8988T (cell line): ENCODE measurements at places on chromosomes 13 and 19.
A peak's percentile ranks its signal among the peaks of the same experiment; 100 is the strongest.

DNA sequence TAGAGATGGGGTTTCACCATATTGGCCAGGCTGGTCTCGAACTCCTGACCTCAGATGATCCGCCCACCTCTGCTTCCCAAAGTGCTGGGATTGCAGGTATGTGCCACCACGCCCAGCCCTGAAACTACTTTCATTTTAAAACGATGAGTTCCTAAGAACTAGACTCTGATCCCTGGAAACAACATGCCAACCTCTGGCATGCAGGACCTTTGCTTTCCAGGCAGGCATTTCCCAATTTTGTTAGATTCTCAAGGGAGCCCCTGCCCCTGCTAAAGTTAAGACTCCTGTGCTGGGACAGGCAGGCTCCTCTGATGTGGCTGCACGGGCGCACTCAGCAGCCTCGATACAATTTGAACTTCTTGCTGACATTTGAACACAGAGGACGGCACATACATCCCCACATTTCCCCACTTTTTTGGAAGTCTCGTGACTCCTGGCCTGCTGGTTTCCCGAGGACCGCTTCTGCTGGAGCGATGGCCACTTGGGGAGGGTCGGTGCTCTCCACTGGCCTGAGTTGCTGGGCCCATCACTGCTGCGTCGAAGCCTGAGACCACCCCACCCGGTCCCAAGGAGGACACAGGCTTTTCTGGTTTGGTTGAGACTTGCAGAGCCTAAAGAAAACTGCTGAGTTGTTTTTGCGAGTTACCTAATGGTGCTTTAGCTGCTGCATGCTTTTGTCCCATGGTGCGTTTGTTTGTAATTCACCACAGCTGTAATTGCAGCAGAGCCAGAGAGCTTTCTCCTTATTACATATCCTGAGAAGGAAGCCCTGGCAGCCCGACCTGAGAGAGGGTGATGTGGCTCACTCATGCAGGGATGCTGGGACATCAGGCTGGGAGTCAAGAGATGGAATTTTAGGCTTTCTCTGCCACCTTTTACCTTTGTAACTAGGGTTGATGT lies 8.2 kb downstream of the ATP11A start:
- no peak for DNase-seq

- DNase-seq = no peak
Measured at GRCh38 chr13:88483202-88483601, 812.0 kb downstream of the SLITRK5 start.

- DNase-seq = no peak
Measured at GRCh38 chr13:38160131-38160530, 189.5 kb upstream of the UFM1 start.

DNA sequence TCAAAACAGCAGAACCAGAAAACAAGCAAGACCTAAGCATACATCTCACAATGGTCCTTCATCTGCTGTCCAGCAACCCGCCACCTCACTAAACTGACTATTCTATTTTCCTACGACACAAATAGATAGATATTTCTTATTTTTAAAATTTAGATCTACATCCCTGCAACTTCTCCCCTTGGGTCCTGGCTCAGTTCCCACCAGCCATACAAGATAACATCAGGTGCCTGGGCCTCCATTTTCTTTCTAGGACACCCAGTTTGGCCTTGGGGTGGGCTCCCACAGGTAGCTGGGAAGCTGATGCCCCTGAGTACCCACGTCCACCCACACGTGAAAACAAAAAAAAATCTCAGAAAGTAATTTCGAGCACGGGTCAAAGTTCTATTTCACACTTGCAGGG lies 47.6 kb downstream of the TGDS start:
- DNase-seq = no peak

- DNase-seq = no peak
Measured at GRCh38 chr19:39470724-39471339, 9.8 kb upstream of the TIMM50 start.

DNA sequence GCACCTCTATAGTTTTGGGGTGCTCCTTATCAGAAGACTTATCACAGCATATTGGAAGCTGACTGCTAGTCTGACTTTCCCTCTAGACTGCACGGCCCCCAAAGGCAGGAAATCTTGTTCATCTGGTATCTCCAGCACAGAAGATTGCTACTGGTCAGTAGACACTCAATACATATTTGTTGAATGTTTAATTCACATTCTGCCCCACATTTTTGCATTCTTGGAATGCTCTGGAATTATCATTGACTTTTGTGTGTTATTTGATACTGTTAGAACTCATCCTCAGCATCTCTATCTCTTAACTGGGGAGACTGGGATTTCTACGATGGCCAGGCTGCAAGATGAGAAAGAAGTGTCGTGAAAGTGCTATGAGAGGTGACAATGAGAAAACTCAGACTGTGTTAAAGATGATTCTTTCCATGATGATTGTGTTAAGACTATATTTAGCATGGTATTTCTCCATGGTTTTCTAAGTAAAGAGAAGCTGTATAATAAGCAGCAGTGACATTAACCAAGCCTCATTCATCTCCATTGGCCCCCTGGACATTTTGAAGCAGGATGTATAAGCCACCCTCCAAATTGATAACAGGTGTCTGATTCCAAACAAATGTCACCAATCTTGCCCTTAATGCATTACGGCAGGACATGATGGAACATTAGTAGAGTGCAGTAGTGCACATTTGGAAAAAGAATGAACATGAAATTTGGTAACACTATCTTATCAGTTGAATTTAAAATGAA lies 440.9 kb downstream of the RFC3 start:
- DNase-seq = no peak

GRCh38 chr13:29266756-29267733 lies 328.4 kb downstream of the SLC7A1 start:
- no peak for DNase-seq

- no peak for DNase-seq
Measured at GRCh38 chr13:44015118-44015517, 135.4 kb downstream of the LACC1 start.

DNA sequence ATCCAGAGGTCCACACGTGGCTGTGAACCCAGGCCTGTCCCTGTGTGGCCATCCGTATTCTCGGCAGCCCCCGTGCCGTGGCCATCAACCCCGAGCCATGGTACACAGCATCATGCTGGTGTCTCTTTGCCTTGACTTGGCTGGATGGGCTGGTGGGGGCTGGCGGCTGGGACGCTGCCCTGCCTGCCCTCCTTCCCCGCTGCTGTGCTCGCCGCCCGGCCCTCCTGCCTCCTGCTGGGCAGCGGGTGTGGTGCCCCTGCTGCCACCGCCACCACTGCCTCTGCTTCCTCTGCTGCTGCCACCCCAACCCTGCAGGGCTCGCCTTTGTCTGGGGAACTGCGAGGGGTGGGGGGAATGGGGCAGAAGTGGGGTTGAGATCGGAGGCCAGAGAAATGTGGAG lies 19.7 kb upstream of the EHD2 start:
- DNase-seq = peak; percentile 60

- DNase-seq = no peak
Measured at GRCh38 chr19:55086730-55087541, 11.3 kb downstream of the EPS8L1 start.

DNA sequence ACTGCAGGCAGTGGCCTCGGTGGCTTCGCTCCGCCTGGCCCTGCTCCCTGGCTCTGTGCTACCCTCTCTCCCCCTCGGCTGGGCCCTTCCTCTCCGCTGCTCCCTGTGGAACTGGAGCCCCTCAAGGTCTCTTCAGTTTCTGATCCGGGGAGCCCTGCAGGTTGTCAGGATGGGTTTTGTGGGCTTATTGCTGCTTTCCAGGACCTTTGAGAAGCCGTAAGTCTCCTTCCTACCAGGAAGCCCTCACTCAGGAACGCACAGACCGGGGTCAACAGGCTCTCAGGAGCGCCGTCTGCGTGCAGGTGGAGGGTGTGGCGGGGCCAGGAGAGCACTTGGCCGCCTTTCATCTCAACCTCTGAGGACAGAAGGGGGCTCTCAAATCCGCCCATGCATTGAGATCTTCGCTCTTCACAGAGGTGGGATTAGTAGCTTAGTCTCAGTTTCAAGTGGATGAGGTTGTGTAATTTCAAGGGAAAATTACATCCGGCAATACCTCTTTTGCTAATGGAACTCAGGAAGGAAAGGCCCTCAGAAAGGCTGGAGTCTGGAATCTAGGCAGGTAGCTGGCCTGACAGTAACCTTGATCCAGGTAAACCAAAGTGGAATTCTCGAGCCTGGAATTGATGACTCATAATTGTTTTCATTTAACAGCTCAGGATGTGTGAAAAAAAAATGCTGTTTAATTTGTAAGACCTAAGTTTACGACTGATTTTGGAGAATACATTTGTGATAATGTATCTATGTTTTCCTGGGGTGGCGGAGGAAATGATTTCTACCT lies 102.0 kb downstream of the ATP11A start:
- DNase-seq = no peak

GRCh38 chr13:52833296-52833875 lies 15.1 kb downstream of the PCDH8 start:
- no peak for DNase-seq

DNA sequence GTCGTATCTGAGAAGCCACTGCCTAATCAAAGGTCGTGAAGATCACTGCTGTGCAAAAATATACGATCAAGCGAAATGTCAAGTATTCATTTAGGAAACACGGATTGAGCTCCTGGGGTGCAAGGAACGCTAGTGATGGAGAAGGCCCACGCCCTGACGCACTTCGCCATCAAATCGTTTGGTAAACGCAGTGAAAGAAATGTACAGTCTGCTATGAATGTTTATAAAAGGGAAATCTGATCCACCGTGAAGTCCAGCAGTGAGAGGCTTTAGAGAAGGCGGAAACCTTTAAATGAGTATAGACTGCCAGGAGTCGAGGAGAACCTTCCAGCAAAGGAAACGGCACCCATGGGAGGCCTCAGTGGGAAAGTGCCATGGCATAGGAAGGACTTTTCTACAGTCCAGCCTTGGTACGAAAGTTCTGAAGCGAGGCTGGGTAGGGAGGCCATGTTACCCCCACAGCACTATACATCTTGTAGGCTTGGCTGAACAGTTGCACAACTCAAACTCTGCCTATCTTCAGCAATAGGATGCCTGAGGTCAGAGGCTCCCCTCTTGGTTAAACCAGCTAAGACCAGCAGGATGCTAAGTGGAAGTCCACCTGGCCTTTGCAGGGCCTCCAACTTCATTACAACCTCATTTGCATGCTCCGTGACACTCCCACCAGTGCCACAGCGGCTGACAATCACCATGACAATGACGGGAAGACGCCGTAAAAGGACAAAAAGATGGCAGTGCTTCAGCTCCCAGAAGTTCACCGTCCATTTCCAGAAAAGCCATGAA lies 20.4 kb downstream of the PCID2 start:
- no peak for DNase-seq

DNA sequence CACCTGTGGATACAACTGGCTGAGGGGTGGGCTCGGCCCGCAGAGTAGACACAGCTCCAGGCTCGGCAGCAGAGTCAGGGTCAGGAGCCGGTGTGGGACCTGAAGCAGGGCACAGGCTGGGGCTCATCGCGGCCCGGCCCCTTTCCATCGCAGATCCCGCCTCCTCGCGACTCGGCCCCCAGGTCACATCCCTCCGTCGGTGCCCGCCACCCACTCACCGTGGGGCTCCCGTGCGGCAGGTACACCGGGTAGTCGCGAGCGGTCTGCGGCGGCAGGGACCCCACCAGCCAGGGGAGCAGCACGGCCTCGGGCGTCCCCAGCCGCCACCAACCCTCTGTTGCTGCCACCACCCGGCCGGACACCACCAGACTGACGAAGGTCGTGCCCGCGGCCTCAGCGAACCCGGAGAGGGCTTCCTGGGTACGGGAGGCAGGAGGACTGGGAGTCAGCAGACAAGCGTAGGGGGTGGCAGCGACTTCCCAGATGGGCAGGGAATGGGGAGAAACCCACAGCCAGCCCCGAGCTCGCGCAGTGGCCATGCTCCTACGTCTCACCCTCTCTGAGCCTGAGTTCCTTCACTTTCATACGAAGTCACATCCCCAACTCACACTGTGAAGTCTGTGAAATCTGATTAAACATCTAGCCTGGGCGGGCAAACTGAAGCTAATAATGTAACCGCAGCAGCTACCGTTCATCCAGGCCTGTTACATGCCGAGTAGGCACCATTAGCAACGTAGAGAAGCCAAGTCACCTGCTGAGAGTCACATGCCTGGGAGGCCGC lies 3.7 kb downstream of the FUZ start:
- DNase-seq = no peak

DNA sequence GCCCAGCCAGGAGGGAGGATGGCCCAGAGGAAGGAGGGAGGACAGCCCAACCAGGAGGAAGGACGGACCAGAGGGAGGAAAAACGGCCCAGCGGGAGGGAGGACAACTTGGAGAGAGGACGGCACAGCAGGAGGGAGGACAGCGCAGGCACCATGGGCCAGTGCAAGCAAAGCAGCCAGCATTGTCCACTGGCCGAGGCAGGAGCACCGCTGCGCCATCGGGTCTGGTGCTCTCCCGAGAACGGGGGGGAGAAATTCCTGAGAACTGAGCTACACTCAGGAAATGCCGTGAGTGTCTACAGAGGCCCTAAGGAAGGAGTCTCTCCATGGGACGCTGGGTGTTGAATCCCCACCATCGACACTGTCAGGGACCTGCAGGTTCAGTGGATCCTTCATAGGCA lies 38.5 kb upstream of the SOX1 start:
- DNase-seq = no peak

DNA sequence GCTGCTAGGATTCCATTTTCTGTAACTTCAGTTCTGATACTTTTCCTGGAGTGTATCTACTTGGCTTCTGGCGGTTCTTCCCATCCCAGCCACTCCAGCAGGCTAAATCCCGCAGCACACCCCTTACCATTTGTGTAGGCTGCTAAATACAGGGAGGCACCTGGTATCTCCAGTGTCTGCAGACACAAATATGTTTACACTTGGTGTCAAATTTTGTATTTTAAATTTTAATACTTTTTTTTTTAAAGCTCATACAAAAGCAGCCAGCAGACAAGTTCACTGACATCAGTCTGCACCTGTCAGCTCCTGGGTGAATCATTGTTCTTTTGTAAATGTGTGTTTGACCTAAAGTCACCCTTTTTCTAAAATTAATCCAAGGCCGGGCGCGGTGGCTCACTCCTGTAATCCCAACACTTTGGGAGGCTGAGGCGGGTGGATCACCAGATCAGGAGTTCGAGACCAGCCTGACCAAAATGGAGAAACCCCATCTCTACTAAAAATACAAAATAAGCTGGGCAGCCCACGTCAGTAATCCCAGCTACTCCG lies 3.4 kb upstream of the ZSCAN4 start:
- no peak for DNase-seq

DNA sequence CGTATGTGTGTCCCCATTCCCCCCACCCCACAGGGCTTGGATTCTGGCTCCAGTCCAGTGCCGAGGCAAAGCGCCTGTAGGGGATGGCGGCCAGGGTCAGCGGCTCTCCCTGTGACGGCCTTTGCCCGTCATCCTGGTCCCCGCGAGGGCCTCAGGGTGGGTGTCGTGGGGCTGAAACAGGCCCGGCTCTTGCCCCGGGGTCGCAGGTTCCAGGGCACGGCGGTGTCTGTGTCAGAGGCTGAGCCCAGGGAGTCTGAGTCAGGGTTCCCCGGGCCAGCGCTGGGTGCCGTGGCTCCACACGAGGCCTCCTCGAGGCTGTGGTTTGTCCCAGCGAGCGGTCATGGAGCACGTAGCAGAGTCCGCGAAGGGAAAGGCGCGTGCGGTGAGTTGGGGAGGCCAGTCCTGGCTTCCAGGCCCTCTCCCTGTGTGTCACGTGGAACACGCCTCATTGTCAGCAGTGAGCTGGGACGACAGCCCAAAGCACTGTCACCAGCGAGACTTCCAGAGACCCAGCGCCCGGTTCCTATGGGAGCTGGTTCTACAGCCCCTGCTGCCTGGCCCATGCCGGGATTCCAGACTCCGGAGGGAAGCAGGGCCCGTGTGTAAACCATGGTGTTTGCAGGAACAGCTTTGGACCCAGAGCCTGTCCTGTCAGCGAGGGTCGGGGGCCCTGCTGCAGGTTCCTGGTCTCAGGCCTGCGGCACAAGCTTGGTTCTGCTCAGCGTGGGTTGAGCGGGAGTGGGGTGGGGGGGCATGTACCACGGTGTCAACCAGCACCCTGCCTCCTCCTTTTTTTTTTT lies 13.4 kb downstream of the NCLN start:
- DNase-seq = no peak
